ENCODE measurements at places on chromosomes 1 and 21. TPM values are rescaled to one million over a fixed set of nuclear protein-coding genes. Genes with fewer than 3 reads are reported as not detected.

Gene DNM3
- total RNA-seq, result 8.4 TPM

Gene SPRR1A
- not detected for total RNA-seq

DNA sequence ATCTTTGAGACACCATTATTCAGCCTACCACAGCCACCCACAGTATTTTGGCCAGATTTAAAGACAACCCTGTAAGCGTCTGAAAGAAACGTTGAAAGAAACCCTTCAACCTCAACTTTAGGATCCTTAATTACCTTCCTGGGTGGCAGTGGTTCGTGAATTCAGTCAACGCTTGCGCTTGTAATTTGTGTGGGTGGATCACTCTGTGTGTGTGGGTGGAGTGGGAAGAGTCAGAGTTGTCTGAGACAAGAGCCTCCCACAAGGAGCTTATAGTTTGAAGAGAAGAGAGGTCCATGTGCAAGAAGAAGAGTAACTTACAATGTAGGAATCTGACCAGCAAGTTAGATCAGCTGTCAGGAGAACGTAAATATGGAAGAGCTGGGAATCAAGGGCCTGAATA lies 8.4 kb downstream of the COQ8A start:
- DNase-seq, result no peak
- no peak overlapping the region for H3K4me3 ChIP-seq
- no peaks in the 10 kb centered on the region for H3K4me1 ChIP-seq
- H3K27ac ChIP-seq, result no peak overlapping the region

Gene PTGER3
- total RNA-seq, result 0.31 TPM

DNA sequence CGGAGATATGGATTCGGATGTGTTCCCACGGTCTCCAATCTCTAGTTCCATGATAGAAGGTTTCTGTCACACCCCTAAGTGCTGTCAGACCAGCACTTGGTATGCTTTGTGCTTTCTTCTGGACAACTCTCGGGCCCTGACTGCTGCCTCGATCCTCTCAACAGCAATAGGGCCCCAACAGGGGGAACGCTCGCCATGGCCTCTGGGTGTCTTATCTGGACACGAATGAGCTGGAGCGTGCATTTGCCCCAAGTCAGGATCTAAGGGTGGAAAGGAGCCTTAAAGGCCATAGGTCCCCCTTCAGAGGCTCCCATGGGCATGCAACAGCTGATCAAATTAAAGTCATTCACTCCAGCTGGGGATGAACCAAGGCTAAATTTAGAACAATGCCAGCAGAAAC lies 76.8 kb downstream of the TCP10L start:
- no peaks in the 10 kb centered on the region for H3K27me3 ChIP-seq
- no peak overlapping the region for H3K27ac ChIP-seq
- no peaks in the 10 kb centered on the region for H3K4me1 ChIP-seq

Gene SPRR2A
- total RNA-seq, result not detected

DNA sequence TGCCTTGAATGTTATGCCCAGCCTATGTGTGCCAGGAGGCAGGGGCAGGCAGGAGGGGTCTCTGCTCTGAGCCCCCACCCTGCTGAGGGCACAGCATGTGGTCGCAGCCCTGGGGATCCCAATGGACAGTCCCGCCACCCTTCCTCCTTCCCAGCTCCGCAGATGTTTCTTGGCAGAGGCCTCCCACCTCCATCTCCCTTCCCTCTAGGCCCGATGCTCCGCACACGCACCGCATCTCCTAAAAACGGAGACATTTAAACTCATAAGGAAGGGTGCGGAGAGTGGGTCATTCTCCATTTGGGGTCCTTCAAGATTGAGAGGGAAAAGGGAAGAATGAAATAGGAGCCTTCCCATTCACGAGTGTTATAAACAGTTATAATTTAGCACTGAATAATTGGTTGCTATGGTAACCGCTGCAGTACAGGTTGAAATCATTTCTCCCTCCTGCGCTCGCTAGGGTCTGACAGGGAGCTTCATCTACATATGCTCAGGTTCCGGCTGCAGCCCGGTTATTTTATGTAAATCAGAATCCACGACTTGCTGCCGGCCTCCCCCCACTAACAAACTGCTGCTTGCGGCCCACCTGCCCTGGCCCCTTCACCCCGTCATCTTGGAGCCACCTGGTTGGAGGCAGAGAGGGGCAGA lies 16.0 kb downstream of the CHD5 start:
- H3K36me3 ChIP-seq, result no peaks in the 10 kb centered on the region
- H3K27me3 ChIP-seq, result no peaks in the 10 kb centered on the region
- H3K4me3 ChIP-seq, result no peak overlapping the region
- no peak overlapping the region for H3K27ac ChIP-seq
- no peak for DNase-seq

- H3K36me3 ChIP-seq, result no peaks in the 10 kb centered on the region
- no peak overlapping the region for H3K4me3 ChIP-seq
- no peak for DNase-seq
Measured at GRCh38 chr1:31497601-31498000, 78.7 kb upstream of the TINAGL1 start.

Gene NDC1
- 26.4 TPM for total RNA-seq
